Cardiac septum (tissue), 1 donor: ENCODE measurements at places on chromosomes 11 and 22. TPM values are rescaled to one million over a fixed set of nuclear protein-coding genes. Genes with fewer than 3 reads are reported as not detected.

SMARCB1 gene
- total RNA-seq: 50.4 TPM

MAPK8IP1 gene
- total RNA-seq: 7.5 TPM

DNA sequence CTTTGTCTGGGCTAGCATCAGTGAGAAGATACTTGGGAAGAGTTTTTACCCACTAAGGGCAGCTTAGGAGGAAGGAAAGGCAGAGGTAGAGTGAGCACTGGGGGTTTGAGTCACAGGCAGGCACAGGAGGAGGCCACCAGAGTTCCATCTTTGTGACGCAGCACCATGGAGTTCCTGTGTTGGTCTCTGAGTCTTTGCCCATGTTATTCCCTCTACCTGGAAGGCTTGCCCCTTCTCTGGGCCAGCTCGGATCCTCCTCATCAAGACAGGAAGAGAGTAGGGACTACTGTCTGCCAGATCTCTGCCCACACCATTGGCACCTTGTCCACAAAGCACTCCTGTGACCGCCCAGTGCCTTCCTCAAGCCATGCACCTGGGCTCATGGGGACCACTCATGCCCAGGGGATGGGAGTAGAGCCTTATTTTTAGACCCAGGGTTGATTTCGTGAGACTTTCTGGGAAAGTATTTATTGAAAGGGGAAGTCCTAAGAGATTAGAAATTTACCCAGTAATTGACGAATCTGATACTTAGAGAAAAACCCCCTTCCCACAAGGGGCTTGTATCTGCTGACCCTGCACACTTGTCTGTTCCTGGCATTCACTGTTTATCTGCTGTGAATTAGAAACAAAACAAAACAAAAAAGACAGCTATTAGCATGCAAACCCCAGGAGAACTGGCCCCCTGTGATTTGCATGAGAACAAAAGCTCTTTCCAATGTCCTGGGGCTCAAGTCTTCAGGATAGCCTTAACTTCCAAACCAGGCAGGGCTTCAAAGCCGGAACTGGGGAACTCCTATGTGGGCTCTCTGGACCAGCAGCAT lies 35.9 kb upstream of the MYEOV start:
- DNase-seq: peak; percentile 36

DNA sequence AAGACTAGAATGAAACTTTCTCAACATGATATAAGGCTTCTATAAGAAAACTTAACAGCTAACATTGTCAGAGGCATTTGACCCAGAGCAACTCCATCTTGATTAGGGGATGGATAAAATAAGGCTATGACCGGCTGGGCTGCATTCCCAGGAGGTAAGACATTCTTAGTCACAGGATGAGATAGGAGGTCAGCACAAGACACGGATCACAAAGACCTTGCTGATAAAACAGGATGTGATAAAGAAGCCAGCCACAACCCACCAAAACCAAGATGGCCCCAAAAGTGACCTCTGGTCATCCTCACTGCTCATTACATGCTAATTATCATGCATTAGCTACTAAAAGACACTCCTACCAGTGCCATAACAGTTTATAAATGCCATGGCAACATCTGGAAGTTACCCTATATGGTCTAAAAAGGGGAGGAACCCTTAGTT lies 135.2 kb downstream of the TTC28 start:
- no peak for DNase-seq

- DNase-seq: no peak
Measured at GRCh38 chr11:70407814-70408213, 9.5 kb downstream of the CTTN start.
